SW480 (cell line): ENCODE measurements at places on chromosomes 16 and 17.

DNA sequence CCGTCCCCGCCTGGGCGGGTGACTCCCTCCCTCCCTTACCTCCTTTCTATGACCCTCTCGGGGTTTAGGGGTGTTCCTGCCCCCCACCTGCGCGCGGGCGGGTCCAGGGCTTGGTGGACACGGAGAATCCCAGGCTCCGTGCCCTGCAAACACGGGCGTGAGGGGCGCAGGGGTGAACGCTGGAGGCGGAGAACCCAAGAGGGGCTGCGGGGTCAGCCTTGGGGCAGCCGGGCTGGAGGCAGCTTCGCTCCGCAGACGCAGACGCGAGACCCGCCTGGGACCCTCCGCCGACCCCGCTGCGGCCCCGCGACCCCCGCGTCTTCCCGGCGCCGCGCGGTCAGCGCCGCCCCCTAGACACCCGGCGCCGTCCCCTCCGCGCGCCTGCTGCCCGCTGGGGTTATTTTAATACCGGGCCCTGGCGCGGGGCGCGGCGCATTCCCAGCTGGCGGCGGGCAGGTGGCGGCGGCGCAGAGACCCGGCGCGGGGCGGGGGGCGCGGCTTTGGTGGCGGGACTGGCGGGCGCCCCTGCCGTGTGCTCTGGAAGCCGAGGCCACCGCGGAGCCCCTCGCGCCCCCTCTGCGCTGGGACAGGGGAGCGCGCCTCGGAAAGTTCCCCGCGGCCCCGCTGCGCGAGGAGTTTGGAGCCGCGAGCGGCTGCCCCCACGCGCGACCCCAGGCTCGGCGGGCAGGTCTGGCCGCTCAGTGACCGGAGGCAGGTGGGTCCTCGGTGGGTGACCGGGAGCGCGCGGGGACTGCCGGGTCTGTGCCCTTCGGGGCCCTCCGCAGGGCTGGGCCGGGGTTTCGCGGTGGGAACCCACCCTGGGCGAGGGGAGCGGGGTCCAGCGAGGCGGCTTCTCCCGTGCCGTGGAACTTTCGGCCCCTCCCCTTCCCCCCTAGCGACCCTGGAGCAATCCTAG is at the start of gene UTS2R:
UTS2R (plus strand) TSS at position 433 of the 916 bp plus-strand sequence. CDS start 2,560 bp downstream, outside the sequence.
- no peak for DNase-seq

- DNase-seq, result no peak
Observed at GRCh38 chr17:5467416-5467815, 1.4 kb downstream of the DHX33 start.

- no peak for DNase-seq
Observed at GRCh38 chr17:59190806-59191205, 19.0 kb upstream of the SMG8 start.

DNA sequence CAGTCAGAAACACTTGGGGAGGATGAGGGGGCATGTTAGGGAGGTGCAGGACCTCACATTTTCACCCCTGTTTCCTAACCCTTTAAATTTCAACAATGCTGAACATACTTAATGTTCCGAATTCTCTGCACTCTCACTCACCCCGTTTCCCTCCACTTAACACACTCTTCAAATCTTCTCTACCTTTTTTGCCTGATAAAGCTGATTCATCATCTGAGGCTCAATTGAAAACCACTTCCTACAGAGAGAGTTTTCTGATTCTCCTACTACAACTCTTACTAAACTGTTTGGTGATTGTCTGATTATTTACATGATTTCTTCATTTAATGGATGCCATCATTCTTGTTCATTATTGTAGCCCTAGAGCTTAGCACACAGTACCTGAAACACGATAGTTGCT is 42.4 kb downstream of the PCTP start:
- no peak for DNase-seq

DNA sequence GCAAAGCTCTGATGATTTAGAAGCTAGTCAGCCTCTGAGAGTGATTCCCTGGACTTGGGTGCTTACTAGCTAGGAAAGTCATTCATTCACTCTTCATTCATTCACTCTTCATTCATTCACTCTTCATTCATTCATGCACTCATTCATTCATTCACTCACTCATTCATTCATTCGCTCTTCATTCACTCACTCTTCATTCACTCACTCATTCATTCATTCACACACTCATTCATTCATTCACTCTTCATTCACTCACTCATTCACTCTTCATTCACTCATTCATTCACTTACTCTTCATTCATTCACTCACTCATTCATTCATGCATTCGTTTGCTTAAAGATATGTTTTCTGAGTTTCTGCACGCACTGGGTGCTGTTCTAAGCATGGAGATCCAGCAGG is 292.7 kb upstream of the TNRC6C start:
- no peak for DNase-seq

- no peak for DNase-seq
Observed at GRCh38 chr17:77458202-77459017, 317.6 kb downstream of the SEC14L1 start.

DNA sequence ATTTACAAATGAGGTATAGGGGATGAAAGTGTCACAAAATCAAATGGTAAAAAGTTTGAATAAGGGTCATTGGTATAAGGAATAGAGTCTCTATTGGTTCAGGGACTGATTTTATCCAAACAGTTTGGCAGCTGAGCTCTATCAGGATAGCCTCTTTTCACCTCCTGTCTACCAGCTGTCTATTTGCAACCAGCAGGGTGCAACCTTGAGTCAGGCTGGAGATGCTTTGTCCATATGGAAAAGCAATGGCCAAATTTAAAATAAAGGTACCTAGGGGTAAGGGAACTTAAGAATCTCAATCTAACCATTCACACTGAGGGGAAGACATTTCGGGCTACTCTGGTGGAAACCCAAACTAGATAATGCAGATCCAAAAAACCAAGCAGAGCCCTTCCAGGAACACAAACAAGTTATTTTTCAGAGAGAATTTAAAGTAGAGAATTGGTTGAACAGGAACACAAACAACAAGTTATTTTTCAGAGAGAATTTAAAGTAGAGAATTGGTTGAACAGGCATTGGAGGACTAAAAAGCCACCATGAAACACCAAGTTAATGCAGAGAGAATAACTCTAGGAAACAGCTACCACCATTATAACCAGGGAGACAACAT is 12.6 kb upstream of the CA10 start:
- peak; percentile 17 for DNase-seq

DNA sequence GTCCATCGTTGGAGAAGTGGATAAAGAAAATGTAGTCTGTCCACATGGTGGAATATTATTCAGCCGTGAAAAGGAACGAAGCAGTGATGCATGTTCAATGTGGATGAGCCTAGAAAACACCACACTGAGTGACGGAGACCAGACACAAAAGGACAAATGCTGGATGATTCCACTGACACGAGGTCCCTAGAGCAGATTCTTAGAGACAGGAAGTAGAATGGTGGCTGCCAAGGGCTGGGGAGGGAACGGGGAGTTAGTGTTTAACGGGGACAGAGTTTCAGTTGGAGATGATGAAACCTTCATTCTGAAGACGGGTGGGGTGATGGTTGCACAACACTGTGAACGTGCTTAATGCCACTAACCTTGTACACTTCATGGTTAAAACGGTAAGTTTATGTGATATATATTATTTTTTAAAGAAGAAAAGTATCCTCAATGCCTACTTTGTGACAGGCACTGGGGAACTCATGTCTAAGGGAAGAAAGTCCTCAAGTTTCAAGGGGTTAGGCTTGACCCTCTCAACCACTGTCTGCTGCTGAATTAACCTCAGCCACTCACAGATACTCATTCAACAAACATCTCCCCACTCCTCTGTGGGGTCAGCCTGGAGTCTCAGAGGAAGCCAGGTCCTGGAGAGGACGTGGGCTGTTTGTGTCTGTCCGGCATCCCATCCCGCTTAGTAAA is 17.6 kb downstream of the C16orf74 start:
- no peak for DNase-seq
